ENCODE measurements at places on chromosomes 2 and 18.

- DNase-seq = no peak
Measured at GRCh38 chr2:218888341-218888740, 7.7 kb downstream of the WNT10A start.

GRCh38 chr18:24022161-24022560, 7.6 kb downstream of the TTC39C start:
- DNase-seq = no peak

GRCh38 chr2:28434600-28434989, 41.9 kb downstream of the FOSL2 start:
- DNase-seq = no peak

DNA sequence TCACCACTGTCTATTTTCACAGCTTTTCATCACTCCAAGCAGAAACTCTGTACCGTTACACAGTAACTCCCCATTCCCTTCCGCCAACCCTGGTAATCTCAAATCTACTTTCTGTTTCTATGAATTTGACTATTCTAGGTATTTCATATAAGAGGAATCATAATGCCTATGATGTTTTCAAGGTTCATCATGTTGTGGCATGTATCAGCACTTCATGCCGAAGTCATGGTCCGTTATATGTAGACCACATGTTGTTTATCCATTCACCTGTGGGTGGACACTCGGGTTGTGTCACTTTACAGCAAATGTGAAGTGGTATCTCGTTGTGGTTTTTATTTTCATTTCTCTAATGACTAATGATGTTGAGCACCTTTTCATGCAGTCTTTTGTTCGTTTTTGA, 21.6 kb downstream of the CPSF3 start:
- no peak for DNase-seq

- no peak for DNase-seq
Measured at GRCh38 chr2:177669625-177670330, 277.2 kb downstream of the AGPS start.

- no peak for DNase-seq
Measured at GRCh38 chr2:43123981-43124686, 102.3 kb downstream of the ZFP36L2 start.

GRCh38 chr2:216090369-216090786, 8.7 kb downstream of the TMEM169 start:
- DNase-seq = no peak

GRCh38 chr2:157173740-157174184, 83.7 kb upstream of the GALNT5 start:
- no peak for DNase-seq

DNA sequence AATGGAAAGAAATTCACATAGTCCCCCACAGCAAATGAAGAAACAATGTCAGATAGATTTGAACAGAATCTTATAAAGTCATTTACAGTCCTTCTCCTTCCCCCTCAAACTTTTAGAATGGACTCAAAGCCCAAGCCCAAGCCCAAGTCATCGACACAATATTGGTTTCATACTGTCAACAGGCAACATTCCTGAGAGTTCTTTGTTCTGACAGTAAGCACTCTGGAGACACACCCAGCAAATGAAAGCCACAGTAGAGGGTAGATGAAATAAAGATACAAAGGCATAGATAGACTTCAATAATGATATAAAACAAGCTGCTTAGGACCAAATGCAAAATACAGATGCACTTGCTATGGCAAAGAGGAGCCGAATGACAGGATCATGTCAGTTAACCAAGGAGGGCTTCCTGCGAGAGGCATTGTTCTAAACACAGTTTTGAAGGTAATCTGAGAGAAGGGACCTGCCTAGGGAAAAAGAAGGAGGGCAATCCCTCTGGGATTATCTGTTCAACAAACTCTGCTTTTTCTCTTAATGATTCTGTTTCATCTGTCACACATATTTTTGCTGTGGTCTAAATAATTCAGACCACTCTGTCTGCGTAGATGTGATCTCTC, 97.1 kb upstream of the MAP4K3 start:
- DNase-seq = no peak

DNA sequence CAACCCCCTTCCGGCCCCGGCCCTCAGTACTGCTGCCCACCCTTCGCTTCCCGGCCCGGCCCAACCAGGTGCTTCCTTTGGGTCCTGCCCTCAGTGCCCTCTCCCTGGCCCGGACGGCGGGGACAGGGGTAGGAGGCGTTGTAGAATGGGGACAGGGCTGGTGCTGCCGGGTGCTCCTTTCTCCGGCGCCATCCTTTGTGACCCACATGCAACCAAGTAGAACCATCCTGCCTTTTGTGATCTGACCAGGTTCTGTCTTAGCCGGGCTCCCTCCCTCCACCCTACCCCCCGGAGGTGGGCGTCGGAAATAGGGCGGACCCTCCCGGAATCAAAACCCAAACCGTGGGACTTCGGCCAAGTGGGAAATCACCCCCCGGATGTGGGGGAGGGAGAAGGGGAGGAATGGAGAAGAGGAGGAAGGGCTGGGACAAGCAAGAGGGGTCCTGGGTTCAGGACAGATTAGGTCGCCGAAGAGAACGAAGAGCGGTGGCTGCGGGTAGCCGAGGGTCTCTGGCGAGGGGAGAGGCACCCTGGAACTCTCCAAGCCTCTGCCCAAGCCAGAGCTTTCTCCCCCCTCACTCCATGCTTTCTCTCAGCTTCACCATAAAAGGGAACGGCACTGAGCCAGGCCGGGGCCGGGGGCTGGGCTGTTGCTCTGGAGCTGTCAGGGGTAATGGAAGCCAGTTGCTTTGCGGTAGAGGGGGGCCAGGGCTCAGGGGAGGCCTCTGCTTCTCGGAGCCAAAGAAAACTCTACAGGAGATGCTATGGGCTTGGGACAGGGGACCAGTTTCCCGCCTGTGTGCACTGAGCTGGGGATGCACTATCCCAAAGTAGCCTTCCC, 756 bp upstream of the OST4 start:
- DNase-seq = no peak

- DNase-seq = no peak
Measured at GRCh38 chr18:36035253-36035652, 32.1 kb downstream of the RPRD1A start.

GRCh38 chr18:26227051-26227670, 916 bp downstream of the TAF4B start:
- DNase-seq = no peak

GRCh38 chr2:23617811-23618215, 232.8 kb downstream of the KLHL29 start:
- no peak for DNase-seq

- DNase-seq = no peak
Measured at GRCh38 chr2:8059255-8059654, 622.6 kb upstream of the ID2 start.

DNA sequence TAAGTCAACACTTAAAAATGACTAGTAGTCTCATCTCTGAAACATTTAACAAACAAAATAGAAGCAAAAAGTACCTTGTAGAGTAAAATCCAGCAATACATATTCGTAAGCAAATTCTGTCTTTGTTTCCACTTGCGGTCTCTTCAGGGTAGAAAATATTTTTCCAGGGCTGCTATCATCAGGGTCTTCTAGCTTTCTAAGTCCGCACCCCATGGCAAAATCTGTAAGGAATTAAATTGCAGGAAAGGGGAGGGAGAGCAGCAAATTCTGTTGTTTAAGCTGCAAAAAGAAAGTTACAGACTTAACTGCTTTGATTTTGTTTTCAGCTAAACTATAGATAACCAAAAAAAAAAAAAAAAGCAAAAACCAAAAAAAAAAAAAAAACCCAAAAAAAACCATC, at the start of gene RFTN2:
TSS of gene RFTN2 (minus strand) at position 342 of the 400 bp plus-strand sequence. CDS start at position 213, 129 bp downstream.
- no peak for DNase-seq

- no peak for DNase-seq
Measured at GRCh38 chr2:217756375-217757107, 246.3 kb downstream of the TNS1 start.

DNA sequence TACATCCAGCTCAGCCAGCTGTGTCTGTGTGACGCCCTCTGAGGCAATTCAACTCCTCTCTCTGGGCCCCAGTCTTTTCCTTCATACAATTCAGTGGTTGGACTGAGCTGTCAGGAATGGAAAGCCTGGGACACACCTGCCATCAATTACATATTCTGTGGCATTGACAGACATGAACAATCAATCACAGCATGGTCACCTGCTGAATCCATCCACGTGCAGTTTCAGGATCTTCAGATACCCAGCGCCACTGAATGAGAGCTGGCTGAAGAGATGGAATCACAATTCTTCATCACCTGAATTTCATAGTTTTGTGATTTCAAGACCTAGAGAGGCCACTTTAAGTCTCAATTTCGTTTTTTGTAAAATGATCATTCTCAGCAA, 5.1 kb downstream of the ADRA2B start:
- no peak for DNase-seq

DNA sequence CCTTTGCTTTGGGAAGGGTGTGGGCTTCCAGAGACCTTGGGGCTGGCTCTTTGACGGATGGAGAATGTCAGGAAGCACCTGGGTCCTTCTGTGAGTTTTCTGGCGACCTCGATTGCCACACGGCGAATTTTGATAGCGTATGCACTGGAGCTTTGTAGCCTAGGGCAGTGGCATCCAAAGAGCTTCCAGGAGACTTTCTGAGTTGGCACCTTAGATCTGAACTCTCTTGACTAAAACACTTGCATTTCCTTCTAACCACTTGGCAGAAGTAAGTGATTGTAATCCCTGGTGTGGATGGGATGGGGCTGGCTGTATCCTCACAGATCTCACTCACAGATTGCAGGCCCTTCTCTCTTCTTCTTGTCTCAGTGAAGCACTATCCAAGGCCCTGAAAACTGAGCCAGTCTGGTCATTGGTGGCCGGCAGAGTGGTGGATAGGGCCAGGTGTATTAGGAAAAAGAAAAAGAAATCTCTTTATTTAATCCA, 7.8 kb downstream of the RNF144A start:
- no peak for DNase-seq

DNA sequence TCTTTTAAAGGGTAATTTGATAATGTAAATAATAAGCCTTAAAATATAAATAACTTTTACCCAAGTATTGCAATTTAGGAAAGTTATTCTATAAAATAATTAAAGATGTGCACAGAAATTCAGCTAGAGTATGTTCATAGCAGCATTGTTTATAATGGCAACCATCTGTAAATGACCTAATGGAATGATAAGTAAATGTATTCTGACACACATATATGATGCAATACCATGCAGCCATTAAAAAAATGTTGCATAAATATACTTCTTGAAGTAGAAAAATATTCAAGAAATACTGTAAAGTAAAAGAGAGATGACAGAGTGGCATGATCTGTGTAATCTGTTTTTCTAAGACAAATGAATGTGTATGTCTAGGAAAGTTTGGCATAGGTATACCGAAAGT, 545.7 kb downstream of the ZEB2 start:
- DNase-seq = no peak

DNA sequence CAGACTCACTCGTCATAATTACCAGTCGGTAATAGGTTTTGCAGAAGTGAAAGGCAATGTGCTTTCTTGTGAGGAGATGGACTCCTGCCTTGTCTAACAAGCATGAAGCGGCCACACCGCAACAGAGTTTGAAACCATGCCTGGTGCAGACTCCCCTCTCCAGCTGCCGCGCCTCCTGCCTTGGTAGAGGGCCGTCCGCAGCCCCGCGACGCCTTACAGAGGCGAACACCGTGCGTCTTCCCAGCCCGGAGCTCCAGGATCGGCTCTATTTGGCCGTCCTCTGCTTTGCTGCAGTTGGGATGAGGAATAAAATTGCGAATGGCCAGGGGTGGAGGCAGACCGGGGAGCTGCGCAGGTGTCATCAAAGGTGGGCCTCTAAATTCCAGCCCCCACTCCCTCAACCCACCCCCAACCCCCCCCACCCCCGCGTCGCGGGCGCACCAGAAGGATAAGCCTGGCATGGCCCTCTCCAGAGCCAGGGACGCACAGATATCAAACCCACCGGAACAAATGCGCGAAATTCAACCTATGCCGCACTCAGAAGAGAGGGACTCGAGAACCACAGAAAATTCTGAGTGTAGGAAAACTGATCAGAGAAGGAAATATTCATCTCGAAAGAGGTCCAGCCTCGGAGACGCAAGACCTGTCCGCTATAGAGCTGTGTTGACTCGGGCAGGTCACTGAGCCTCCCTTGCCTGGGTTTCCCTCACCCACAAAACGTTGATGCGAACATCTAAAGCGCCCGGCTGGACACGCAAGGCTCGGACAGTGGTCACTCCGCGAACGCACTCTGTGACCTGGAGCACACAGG, 1.1 kb downstream of the TRABD2A start:
- DNase-seq = no peak
